ENCODE measurements at places on chromosomes 11 and 22.

GRCh38 chr11:101686514-101686913 lies 102.7 kb upstream of the TRPC6 start:
- no peak for DNase-seq

- DNase-seq: no peak
Measured at GRCh38 chr22:49349181-49349835, 478.4 kb downstream of the BRD1 start.

DNA sequence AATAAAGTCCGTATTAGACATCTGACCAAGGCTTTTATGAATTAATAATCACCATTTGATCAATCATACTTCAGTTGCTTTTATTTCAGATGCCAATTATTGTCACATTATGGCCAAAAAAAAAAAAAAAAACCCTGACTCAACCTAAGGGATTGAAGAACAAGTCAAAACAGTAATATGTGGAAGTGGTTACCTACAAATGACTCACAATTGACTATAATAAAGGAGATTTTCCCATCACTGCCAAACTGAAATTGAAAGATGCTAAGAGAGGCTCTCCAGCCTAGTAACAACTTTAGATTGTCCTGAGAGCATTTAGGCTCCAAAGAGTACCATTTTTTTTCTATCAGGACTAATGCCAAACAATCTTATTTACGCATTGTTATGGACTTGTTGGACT lies 35.2 kb downstream of the SOX6 start:
- no peak for DNase-seq

- DNase-seq: peak; percentile 93
Measured at GRCh38 chr11:72041364-72042063, 38.8 kb downstream of the NUMA1 start.

GRCh38 chr11:15779518-15779917 lies 576.8 kb downstream of the SOX6 start:
- DNase-seq: peak; percentile 44

DNA sequence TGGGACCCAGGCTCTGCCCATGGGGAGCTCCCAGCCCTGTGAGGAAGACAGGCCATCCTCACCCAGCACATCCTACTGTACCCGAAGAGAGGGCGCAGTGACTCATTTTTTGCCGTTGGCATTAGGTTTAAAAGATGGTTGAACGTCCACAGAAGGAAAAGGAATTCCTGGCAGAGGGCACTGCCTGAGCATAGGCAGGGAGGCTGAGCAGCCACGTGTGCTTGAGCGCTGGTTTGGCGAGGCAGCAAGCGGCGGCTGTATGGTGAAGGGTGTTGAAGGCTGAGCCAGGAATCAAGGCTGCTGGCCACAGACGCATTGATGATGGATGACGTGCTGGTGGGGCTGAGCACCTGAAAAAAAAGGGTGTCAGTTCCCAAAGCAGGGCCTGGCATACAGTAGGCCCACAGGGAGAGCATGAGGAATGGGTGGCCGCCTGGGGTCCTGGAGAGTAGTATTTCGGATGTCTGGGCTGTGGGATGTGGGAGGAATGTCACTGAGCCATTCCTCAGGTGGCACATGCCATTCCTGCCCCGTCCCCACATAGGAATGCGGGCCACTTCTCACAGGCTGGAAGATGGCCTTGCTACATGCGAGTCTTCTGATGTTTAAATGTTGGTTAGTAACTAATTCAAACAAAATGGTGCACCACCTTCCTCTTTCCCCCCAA lies 112.5 kb downstream of the KIAA1671 start:
- DNase-seq: no peak

GRCh38 chr22:43266076-43266475 lies 77.1 kb downstream of the SCUBE1 start:
- no peak for DNase-seq

DNA sequence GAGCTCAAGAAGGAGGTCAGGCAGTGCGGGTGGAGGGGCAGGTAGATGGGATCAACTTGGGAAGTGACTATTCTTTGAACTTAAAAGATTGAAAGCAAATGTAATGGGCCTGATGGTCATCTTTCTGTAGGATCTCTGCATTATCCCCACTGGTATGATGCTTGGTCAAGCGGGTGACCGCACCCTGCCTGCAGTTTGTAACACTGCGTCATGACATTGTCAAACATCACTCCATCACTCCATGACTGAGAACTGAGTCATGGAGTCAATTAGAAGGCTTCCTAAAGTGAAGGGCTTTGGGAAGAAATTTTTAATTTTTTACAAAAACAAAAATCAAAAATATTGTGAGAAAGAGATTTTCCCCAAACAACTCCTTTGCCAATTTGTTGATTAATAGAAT lies 62.4 kb upstream of the BMAL1 start:
- no peak for DNase-seq

GRCh38 chr11:100619484-100619883 lies 67.6 kb upstream of the ARHGAP42 start:
- no peak for DNase-seq

- no peak for DNase-seq
Measured at GRCh38 chr11:77449060-77449521, 24.8 kb downstream of the PAK1 start.

DNA sequence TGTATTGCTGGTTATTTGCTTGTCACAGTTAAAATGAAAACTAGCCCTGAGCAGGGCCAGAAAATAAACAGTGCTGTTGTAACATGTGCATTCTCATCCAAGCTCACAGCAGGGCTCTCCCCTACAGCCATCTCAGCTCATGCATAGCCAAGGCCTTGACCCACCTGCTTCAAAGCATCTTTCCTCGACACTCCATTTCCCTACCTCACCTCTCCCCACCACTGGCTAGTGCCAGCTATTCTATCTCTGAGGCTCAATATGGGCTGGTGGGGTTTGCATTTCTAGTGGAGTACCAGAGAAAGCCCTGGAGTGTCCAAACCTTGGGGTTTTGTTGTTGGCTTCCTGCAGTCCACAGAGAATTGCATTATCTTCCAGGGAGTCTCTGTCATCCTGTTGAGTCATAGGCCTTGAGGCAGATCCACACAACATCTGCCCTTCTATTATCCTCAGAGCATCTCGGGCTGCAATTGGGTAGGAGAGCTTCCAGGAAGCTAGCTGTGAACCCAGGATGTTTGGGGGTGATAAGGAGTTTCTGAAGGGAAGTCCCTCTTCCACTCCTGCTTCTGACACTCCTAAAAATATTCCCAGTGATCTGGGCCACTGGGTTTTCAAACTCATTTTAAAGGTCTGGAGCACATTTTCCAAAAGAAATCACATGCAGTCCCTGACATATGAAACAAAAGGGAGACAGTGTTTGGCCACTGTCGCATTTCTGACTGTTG lies 36.1 kb upstream of the AMOTL1 start:
- no peak for DNase-seq

- DNase-seq: no peak
Measured at GRCh38 chr11:79973721-79974617, 533.1 kb upstream of the TENM4 start.

DNA sequence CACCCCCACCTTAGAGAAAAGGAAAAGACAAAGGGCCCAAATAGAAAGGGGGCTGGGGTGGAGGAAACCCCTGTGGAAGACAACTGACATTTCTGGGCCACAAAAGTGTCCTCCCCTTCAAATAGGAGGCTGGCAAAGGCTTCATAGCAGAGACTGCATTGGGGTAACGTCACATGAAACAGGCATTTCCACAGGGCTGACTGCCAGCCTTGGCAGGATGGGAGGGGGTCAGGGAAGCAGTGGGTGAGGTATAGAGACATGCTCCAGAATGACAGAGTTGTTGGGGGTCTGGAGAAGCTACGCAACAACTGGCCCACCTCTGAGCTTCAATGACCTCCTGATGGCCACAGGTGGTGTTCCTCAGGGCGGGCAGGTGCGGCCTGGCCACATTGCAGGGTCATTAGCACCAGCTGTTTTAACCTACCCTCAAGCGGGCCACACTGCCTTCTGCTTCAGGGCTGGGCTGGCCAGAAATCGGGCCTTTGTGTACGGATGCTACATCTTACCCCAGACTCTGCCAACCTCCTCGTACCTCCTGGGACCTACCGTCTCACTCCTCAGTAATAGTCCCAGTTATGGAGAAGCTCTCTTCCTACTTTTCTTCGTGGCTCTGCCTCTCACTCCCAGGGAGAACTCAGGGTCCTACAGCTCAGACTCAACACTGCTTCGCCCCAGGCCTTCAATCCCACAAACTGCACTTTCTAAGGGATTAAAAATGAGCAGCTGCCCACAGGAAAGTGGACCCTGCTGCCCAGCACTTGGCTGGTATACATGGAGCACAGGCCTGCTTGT lies 160.0 kb upstream of the NCAM1 start:
- DNase-seq: no peak

GRCh38 chr11:119936426-119936825 lies 201.5 kb downstream of the TRIM29 start:
- no peak for DNase-seq

DNA sequence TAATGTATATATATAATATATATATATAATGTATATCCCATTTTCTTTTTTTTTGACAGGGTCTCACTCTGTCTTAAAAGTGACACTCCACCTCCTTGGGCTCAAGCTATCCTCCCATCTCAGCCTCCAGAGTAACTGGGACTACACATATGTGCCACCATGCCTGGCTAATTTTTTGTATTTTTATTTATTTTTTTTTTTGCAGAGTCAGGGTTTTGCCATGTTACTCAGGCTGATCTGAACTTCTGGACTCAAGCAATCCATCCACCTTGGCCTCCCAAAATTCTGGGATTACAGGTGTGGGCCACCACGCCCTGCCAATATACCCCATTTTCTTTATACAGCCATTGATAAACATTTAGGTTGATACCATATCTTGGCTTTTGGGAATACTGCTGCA lies 33.9 kb upstream of the SLC22A24 start:
- no peak for DNase-seq

DNA sequence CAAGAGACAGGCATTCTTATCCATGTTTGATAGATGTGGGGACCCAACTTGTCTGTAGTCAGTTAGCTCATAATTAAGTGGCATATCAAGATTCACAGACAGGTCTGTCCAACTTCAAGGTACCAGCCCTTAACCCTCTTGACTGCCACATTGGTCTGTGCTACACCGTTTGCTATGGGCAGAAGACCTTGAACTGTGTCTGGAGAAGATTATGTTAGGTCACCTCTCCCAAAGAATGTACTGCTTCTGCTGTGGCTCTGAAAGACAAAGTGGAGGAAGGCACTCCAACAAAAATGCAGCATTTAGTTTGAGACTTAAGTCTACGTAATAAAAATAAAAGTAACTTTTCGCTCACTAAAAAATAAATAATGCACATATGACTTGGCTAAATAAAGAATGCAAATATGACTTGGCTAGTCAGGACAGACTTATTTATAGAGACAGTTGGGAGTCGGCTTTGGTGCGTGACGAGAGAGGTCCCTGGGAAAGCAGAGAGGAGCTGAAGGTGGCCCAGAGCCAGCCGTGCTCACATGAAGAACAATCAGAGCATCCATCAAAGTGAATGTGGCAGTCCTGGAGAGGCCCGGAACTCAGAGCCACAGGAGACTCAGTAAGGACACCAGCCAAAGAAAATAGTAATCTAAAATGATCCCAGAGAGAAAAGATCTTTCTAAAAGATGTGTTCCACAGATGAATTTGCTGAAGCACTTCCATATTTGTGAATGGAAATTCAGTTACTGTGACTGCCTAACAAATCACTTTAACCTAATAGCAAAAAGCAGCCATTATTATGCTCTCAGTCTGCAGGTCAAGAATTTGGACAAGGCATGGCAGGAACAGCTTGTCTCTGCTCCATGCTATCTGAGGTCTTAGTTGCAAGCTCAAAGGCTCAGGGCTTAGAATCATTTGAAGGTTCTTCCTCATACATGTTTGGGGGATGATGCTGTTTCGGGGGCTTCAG lies 35.0 kb downstream of the CWC15 start:
- DNase-seq: no peak

GRCh38 chr11:79040348-79040747 lies 400.5 kb downstream of the TENM4 start:
- DNase-seq: no peak

GRCh38 chr11:110272919-110273318 lies 23.5 kb downstream of the RDX start:
- no peak for DNase-seq

DNA sequence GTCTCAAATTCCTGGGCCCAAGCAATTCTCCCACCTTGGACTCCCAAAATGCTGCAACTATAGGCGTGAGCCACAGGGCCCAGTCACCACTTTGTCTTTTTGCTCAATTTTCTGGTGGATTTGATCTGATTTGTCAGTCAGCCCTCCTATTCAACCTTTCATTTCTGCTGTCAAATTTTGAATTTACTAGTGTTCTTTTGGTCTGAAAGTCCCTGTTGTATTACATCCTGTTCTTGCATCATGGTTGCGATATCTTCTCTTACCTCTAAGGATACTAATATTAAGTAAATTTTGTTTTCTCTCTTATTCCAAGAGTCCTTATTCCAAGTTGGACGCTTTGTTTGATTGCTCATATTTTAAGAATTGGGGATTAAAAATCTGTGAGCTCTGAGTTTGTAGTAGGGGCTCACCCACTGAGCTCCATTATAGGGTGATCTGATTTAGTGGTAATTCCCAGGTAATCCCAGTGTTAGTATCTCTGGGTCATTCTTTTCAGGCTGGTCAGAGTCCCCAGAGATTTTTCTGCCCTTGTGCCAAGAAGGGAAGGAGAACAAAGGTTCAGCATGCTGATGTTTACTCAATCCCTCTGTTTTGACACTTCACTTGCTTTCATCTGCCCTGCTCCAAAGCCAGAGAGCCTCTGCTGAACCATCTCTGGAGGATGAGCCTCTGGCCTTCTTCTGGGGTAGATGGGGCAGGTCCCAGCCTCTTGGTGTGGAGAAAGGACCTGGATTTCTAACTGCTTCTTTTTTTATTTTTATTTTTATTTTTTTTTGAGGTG lies 10.0 kb downstream of the UPB1 start:
- no peak for DNase-seq

DNA sequence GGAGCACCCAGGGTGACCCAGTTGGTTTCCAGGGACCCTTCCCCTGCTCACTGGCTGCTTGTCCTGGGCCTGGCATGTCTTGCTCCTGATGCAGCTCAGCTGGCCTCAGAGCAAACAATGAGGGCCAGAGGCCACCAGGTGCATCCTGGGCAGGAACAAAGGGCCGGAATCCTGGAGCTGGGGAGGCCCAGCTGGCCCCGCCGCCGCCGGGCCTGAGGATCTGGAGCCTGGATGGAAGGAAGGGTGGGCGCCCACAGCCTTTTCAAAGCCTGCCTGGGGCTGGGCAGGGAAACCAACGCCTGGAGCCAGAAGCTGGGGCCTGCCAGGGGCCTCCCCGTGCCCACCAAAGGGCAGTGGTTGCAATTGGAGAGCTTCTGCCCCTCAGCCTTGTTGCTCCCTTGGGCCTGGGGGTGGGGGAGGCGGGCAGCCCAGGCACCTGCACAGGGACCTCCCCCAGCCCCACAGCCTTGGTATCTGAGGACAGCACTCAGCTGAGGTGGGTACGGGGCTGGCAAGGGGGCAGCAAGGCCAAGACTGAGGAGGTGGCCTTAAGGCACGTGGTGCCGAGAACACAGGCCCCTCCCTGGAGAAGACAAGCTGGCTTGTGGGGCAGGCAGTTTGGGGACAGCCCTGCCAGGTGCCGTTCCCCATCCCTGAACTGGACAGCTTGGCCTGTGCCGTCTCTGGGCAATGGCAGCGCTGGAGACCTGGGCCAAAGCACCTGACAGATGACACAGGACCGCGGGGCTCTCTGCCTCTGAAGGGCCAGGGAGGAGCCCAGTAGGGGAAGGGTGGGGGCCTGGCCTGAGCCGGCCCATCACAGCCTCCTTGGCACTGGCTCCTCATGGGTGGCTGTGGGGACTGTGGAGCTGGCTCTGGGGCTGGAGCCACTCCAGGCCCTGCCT lies 7.1 kb upstream of the ADORA2A start:
- DNase-seq: peak; percentile 54

GRCh38 chr11:65077451-65077850 lies 6.4 kb downstream of the CDCA5 start:
- no peak for DNase-seq

GRCh38 chr11:69360606-69361005 lies 66.7 kb downstream of the MYEOV start:
- no peak for DNase-seq

- no peak for DNase-seq
Measured at GRCh38 chr22:35721960-35722359, 4.3 kb downstream of the APOL5 start.
